H1 (cell line): ENCODE measurements at places on chromosomes 1 and 21. TPM values are rescaled to one million over a fixed set of nuclear protein-coding genes. Genes with fewer than 3 reads are reported as not detected.

DNA sequence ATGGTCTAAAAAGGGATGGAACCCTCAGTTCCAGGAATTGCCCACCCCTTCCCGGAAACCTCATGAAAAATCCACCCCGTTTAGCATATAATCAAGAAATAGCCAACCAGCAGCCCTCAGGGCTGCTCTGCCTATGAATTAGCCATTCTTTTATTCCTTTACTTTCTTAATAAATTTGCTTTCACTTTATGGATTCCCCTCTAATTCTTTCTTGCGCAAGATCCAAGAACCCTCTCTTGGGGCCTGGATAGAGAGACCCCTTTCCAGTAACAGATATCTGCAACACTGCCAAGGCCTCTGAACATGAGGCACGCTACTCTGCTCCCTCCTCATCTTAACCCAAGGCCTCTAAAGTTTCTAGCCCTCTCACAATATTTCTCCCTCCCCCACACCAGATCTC, 58.9 kb upstream of the POU2F1 start:
- H3K27me3 ChIP-seq, result no peaks in the 10 kb centered on the region
- H3K36me3 ChIP-seq, result no peaks in the 10 kb centered on the region
- DNase-seq, result no peak
- H3K4me1 ChIP-seq, result peaks cover 35% of the 10 kb centered on the region
- no peak overlapping the region for H3K4me3 ChIP-seq

DNA sequence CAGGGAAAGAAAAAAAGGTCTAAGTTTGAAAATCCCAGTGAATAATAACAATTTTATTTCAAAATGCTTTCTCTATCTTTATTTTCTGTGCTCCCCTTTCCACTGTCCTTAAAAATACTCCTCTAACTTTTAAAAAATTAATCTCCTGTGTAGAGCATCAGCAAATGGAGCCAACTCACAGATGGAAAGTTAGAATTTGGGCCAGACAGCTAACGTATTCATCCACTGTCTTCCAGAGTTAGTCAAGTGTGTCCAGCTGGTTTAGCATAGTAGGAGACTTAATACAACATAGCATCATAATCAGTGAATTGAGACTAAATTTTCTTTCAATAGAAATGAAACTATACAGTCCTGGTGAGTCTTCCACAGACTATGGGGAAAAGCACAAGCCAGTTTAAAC, 419.0 kb upstream of the LRRC7 start:
- no peaks in the 10 kb centered on the region for H3K27me3 ChIP-seq
- H3K4me1 ChIP-seq, result peaks cover 9% of the 10 kb centered on the region; the same call in 1 of the 2 replicates
- H3K4me3 ChIP-seq, result no peak overlapping the region
- H3K36me3 ChIP-seq, result no peaks in the 10 kb centered on the region
- H3K27ac ChIP-seq, result no peak overlapping the region
- no peak for DNase-seq

- DNase-seq, result no peak
- no peaks in the 10 kb centered on the region for H3K36me3 ChIP-seq
- no peak overlapping the region for H3K27ac ChIP-seq
- no peaks in the 10 kb centered on the region for H3K4me1 ChIP-seq
- H3K27me3 ChIP-seq, result no peaks in the 10 kb centered on the region
Measured at GRCh38 chr1:218705911-218706893, 361.1 kb downstream of the TGFB2 start.

- H3K27me3 ChIP-seq, result no peaks in the 10 kb centered on the region
- no peak overlapping the region for H3K27ac ChIP-seq
- H3K4me3 ChIP-seq, result no peak overlapping the region
Measured at GRCh38 chr1:28056129-28056925, 32.1 kb downstream of the EYA3 start.

GRCh38 chr1:184455786-184456185, 69.0 kb downstream of the C1orf21 start:
- H3K27ac ChIP-seq, result no peak overlapping the region
- H3K4me1 ChIP-seq, result peaks cover 17% of the 10 kb centered on the region; the same call in 1 of the 2 replicates
- no peaks in the 10 kb centered on the region for H3K27me3 ChIP-seq
- 0 out of 2 replicates have a peak, but pooled peaks cover 2% of the 10 kb centered on the region for H3K36me3 ChIP-seq

FCGR3A gene
- not detected in 2 replicates for polyA plus RNA-seq

SH3BGR gene
- 2.1 and 8.2 TPM in 2 replicates for polyA plus RNA-seq

SPRR1B gene
- 0.16 and 0.23 TPM in 2 replicates for polyA plus RNA-seq

MCOLN3 gene
- 3.3 and 4.9 TPM in 2 replicates for polyA plus RNA-seq
